ENCODE measurements at places on chromosomes 16 and 17. TPM values are rescaled to one million over a fixed set of nuclear protein-coding genes. Genes with fewer than 3 reads are reported as not detected.

The CD7 gene
- 307 TPM for total RNA-seq

The NXPH3 gene
- total RNA-seq = 0.09 TPM

The ATP2A1 gene
- 3.4 TPM for total RNA-seq

The EFCAB5 gene
- 1.6 TPM for total RNA-seq

The SDK2 gene
- 0.09 TPM for total RNA-seq

DNA sequence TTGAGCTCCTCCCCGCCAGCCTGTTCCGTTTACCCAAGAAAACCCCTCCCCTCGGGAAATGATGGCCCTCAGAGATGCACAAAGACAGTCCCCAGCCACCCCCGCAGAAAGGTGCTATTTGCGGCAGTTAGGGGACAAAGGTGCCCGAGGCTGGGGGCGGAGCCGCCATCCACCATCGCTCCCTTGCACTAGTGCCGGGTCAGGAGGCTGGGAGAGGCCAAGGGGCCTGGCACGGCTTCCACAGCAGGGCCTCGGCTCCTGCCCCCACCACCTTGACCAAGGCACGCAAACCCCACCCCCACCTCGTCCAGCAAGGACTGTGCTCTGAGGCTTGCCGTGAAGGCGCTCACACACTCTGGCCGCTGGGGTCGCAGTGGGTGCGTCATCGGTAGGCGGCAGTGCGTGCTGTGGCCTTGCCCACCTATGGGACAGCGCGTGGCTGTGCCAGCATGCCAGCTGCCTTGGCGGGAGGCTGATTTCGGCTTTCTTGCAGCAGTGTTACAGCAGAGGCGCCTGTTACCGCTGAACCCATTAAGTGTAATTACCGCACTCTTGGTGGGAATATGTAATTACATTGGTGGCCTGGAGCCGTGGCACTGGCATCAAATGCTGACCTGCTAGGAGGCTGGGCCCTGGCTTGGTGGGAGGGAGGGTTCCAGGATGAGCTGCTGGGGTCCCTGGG, 31.8 kb downstream of the TPSG1 start:
- no peak for DNase-seq

Measured in activated CD8-positive, alpha-beta memory T cell treated with anti-CD3 and anti-CD28 coated beads, Interleukin-2, amount 10 ng/mL, durations not matched to agents 7 days and 5 days (primary cell).